ENCODE measurements at places on chromosomes 13 and 19.

- no peak for DNase-seq
Observed at GRCh38 chr19:36128392-36128736, 11.5 kb upstream of the CAPNS1 start.

DNA sequence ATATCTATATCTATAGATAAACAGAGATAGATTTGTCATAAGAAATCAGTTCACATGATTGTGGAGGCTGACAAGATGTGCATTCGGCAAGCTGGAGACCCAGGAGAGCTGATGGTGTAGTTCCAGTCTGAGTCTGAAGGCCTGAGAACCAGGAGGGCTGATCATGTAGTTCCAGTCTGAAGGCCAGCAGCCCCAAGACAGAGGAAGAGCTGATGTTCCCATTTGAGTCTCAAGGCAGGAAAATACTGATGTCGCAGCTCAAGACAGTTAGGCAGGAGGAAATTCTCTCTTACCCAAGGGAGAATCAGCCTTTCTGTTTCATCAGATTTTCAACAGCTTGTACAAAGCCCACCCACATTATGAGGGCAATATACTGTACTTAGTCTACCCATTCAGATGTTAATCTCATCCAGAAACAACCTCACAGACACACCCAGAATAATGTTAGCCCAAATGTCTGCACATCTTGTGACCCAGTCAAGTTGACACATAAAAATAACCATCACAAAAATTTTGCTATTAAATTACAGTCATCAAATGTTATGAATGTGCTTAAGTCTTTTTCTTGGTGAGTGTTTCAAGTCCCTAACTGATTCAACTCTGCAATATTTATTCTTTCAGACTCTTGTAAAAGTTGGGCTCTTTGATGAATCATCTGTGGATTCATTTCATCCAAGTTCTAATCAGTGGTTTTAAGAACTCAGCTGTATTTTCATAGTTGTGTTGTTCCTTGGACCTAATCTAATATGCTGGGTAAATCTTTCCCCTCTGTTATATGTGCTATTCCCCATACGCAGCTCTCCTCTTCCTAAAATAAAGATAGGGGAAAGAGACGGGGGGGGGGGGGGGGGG, 22.7 kb upstream of the LRCH1 start:
- no peak for DNase-seq

DNA sequence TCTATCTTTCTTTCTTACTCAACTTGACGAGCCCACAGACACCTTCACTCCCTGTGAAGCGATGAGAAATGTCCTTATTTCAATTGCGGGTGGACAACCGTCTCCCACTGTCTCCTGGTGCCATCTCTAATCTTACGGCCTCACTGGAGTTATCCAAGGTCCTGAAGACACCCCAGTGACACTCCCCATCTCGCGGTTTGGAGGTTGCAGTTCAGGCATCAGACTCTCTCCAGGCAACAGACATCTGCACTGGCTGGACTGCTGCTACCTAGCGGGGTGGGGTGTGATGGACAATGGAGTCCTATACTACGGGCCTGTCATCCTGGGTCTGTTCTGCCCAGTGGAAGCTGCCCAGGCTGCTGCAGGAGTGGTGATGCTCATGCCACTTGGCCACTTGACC, 18.3 kb upstream of the IRS2 start:
- no peak for DNase-seq

DNA sequence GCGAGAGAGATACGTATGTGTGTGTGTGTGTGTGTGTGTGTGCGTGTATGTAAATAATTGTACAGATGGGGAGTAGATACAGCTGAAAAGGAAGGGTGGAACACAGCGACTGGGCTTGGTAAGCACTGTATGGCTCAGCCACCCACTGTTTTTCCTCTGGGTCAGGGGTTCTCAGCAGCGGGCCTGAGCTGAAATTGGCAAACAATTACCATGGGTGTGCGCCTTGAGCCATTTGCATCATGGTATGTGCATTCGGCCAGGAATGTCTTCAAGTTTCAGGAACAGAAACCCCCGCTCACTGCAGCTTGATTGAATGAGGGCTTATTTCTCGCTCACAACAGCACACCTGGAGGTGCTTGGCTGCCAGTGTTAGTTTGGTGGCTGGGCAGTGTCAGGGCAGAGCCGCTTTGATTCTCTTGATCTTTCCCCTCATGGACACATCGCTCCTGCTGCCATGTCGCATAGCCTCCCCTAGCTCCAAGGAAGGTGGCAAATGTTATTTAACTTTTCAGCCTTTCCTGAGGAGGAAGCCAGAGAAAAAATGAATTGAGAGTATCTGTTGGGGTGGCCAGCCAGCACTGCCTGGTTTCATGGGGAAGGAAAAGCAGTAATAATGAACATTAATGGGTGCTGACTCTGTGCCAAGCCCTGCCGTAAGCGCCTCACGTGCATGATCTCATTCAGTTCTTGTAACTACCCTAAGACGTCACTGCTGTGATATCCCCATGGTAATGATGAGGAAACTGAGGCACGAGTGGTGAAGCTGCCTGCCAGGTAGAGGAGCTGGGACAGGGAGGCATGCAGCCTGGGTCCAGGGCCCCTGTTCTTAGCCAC, 126.9 kb downstream of the SIPA1L3 start:
- peak; percentile 50 for DNase-seq

GRCh38 chr19:24140099-24140498, 53.1 kb downstream of the ZNF254 start:
- DNase-seq = no peak

GRCh38 chr19:14768001-14768400, 10.4 kb downstream of the ADGRE2 start:
- no peak for DNase-seq

DNA sequence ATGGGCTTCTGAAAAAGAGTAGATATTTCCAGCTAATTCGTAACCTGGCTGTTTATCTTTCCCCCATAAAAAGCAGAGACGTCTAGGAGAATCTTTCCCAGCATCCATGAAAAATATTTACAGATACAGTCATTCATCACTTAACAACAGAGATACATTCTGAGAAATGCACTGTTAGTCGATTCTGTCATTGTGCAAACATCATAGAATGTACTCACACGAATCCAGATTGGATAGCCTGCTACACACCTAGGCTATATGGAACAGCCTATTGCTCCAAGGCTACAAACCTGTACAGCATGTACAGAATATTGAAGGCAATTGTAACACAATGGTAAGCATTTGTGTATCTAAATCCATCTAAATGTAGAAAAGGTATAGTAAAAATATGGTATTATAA, 530.2 kb upstream of the NBEA start:
- no peak for DNase-seq

DNA sequence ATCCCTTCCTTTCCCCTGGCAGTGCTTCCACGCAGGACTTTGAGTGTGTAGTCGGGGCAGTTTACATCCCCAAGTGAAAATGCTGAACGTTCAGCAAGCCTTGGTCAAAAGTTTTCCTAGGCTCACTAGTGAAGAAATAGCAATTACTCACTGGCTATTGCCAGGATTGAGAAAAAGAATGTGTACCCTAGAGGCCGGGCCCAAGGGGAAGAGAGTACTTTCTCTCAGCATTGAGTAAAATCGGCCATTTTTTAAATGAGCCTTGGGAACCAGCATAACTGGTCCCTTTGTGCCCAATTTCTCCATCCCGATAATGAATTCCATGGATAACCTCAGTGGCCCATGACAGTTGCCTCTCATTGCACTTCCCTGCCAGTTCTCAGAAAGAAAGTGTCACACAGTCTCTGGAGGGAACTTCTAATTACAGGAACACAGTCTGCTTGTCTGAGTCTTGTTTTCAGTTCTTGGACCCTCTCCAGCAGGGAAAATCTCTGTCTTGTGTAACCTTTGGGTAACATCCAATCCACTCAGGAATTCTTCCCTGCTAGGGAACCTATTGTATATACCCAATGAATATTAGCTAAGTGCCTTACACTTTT, 7.3 kb upstream of the OR7D2 start:
- DNase-seq = no peak

DNA sequence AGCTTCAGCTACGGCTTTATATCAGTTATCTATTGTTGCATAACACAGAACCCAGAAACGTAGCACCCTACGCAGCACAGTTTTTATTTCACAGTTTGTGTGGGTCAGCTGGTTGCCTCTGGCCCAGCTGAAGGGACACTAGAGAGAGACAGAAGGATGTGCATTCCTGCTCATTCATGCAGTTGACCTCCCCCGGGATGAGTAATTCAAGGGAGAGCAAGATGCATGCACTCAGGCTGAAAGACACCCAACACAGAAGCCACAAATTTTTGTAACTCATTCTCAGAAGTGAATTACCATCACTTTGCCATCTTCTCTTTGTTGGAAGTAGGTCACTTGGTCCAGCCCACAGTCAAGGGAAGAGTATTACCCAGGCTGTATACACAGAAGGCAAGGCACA, 89.5 kb downstream of the EFNB2 start:
- no peak for DNase-seq

DNA sequence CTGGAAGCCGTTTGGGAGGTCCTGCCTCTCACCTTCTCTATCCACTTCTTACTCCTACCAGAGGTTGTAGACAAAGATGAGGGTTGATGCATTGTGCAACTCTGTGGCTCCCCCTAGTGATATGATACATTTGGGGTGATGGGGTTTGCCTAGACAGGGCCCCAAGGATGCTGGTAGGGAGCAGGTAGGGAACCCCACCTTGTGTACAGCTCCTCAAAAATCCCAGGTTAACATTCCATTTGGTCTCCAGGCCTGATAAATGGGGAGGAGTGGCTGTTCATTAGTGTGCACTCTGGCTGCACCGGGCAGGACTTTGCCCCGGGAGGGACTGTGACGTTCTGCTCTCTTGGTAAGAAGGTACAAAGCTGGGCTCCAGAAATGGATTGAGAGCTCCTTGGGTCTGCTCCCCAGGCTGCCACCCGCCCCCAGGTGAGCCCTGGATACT, 19.2 kb downstream of the SIGLEC8 start:
- DNase-seq = no peak

DNA sequence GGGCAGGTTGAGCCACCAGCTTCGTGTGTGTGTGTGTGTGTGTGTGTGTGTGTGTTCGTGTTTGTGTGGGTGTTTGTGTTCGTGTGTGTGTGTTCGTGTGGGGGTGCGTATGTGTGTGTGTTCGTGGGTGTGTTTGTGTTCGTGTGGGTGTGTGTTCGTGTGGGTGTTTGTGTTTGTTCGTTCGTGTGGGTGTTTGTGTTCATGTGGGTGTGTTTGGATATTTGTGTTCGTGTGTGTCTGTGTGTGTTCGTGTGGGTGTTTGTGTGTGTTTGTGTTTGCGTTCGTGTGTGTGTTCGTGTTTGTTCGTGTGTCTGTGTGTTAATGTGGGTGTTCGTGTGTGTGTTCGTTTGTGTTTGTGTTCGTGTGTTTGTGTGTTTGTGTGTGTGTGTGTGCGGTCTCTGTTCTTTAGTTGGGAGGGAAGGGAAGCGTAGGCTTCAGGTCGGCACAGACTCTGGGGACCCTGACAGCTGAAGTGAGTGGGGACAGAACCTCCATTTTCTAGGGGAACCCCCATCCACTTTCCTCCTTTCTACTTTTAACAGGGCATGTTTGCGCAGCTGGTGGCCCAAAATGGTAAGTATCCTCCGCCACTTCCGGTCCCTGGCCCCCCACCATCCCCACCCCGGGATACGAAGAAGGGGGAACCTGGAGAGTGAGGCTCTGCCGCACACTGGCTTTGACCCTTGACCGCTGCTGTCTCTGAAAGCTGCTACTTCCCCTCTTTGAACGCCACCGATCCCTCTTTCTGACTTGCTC, 1.6 kb downstream of the TNFSF9 start:
- DNase-seq = peak; percentile 47

GRCh38 chr19:991174-991931, 7.2 kb downstream of the WDR18 start:
- DNase-seq = peak; percentile 63

- DNase-seq = no peak
Observed at GRCh38 chr13:28340272-28340793, 154.6 kb downstream of the FLT1 start.

- DNase-seq = peak; percentile 94
Observed at GRCh38 chr19:17125728-17126677, 50.4 kb downstream of the MYO9B start.

DNA sequence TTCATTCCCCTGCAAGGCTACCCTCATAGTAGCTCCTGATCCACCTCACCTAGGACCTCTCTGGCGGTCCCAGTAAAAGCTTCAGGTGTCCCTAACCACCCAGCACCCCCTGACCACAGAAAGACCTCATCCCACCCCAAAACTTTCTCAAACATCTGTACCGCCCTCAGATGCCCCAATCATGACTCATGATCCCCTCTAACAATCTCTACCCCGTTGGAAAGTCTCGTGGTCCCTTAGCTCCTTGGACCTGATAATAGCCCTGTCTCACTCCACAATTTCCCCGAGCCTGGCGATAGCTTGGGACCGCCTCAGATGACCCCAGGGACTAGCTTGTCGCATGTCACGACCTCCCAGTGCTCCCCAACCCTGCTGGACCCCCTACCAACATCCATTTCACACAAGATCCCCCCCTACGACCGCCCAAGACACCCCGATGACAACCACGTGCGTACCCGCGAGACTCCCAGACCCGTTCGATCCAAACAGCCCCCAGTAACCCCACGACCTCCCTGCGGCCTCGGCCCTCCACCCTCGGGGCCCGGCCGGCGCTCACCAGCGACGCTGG, 450 bp downstream of the NDUFA11 start:
- peak; percentile 50 for DNase-seq

- DNase-seq = no peak
Observed at GRCh38 chr13:19713186-19713965, 69.4 kb downstream of the PSPC1 start.

GRCh38 chr13:113775451-113776145, 16.6 kb downstream of the TMEM255B start:
- no peak for DNase-seq

DNA sequence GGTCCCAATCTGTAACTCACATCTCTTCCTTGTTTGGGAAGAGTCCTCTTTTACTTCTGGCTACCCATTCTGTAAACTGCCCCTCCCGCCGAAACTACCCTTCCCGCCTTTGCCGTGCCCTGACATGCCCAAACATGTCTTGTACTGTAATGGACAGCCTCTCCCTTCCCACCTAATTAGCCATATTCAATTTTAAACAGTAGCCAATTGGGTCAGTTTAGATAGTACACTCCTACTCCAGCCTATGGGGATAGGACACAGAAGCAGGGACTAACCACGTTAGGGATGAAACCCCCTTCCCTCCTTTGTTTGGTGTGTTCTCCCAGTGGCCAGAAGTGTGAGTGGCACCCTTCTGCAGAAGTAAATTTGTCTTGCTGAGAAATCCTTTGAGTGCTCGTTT, 34.2 kb downstream of the SACS start:
- DNase-seq = no peak

DNA sequence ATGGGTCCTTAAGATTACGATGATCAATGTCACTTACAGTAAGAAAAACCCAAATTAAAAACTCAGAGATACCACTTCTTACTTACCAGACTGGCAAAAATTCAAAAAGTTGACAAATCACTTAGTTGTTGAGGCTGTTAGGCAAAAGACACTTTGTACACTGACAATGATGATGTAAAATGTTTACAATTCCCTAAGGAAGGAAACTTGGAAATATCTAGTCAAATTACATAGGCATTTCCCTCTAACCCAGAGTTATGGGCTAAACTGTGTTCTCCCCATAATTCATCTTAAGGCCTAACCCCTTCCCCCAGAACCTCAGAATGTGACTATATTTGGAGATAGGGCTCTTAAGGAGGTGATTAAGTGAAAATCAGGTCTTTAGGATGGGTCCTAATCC, 12.0 kb downstream of the TGDS start:
- DNase-seq = no peak

GRCh38 chr13:51644654-51645053, 60.4 kb downstream of the WDFY2 start:
- peak; percentile 26 for DNase-seq

- peak; percentile 76 for DNase-seq
Observed at GRCh38 chr19:18097217-18097992, at the start of gene MAST3. Gene MAST3, plus strand, starts transcription at chr19:18097778. Its CDS starts 15 bp downstream, at chr19:18097793.

GRCh38 chr19:45600340-45600885, 1.6 kb downstream of the GPR4 start:
- DNase-seq = no peak

GRCh38 chr13:41470196-41470595, 12.8 kb downstream of the RGCC start:
- DNase-seq = no peak

Measured in hematopoietic multipotent progenitor cell (in vitro differentiated cells).